ENCODE measurements at places on chromosomes 16 and 17. TPM values are rescaled to one million over a fixed set of nuclear protein-coding genes. Genes with fewer than 3 reads are reported as not detected.

The EPOP gene
- 0.65 TPM for total RNA-seq

The SMURF2 gene
- 124 TPM for total RNA-seq

The CDRT15L2 gene
- not detected for total RNA-seq

The AMZ2 gene
- total RNA-seq: 41.8 TPM

The DHODH gene
- 4.6 TPM for total RNA-seq

The DNAH2 gene
- total RNA-seq: not detected

The CBX4 gene
- 11.1 TPM for total RNA-seq

GRCh38 chr16:8678068-8678927 is 3.9 kb downstream of the ABAT start:
- DNase-seq: no peak

DNA sequence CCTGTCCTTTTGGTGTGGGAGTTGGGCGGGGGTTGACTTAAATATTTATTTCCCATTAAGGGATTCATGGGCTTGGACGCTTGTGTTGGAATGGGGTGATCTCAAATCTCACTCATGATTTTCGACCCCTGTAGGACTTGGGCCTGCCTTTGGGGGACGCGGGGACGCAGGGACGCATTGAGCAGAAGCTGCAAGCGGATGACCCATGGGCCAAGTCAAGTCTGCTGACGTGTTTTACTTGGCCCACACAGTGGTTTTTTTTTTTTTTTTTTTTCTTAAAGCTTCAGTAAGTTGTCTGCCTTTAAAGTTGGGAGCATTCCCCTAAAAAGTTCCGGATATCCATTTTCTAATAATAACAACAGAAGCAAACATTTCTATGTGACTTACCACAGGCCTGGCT is 28.9 kb downstream of the CMIP start:
- peak; percentile 72 for DNase-seq

- no peak for DNase-seq
These were observed 370.9 kb upstream of the EEF2KMT start for GRCh38 chr16:5468488-5468887.

- DNase-seq: no peak
These were observed 157.5 kb downstream of the HS3ST2 start for GRCh38 chr16:22971346-22971924.

DNA sequence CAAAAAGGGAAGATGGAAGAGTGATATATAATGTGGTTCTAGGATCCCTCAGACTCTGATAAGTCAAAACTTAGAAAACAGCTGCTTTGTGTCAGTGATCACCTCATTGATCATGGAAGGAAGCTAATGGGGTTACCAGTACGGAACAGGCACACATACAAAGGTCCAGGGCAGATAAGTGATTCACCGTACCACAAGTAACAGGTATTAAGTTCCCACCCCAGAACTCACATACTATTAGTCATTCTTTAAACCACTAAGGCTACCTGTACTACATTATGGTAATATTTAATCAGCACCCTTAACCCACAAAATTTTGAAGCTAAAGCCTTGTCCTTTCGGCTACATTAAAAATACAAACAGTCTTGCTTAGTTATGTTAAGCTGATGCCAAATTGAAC is 17.4 kb downstream of the RNF43 start:
- no peak for DNase-seq

DNA sequence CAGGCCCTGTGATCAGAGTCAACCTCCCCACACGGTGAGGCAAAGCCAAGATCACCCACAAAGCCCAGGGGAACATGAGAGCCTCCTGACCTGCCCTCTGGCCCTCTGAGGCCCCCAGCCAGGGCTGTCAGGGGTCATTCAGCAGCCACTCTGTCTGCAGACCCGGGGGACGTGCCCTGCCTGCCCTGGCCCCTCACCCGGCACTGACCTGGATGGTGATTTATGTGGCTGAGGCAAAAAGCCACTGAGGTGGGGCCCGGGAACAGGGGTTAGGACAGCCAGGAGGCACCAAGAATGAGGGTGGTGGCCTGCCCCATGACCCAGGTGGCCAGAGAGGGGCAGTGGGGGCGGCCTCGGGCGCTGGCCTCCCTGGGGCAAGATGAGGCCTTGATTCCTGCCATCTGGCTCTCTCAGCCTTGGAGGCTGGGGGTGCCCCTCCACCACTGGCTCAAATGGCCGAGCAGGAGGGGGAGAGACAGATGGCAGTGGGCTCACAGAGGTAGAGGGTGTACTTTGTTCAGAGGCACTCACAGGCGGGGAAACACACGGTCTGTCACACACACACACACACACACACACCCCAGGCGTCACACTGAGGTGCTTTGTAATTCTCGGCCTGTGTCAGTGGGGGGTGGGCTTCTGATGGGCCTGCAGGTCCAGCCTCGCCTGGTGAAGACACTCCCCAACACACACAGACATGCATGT is 174.0 kb upstream of the GSE1 start:
- no peak for DNase-seq

GRCh38 chr16:11212798-11213196 is 43.2 kb downstream of the SOCS1 start:
- no peak for DNase-seq

DNA sequence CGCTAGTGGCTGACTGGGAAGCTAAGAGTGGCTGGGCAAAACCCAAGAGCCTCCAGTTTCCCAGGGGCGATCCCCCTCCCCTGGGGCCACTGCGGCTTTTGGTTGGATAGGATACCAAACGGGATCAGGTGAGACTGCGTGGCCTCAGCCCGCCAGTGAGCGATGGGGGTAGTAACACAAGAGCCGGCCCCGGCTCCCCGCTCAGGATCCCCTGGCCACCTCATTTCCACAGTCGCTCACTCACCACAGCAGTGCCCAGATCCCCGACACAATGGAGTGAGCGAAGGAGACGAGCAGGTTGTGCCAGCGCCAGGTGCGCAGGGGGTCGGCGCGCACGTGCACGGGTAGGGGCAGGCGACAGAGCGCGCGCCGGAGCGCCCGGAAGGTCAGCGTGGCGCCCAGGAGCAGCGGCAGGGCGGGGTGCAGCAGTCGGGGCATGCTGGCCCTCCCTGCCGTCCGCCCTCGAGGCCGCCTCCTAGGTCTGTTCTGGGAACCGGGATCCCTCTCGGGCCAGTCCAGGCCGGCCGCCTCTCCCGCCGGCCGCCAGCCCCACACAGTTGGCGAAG is 290 bp downstream of the TLCD1 start:
- DNase-seq: peak; percentile 63

DNA sequence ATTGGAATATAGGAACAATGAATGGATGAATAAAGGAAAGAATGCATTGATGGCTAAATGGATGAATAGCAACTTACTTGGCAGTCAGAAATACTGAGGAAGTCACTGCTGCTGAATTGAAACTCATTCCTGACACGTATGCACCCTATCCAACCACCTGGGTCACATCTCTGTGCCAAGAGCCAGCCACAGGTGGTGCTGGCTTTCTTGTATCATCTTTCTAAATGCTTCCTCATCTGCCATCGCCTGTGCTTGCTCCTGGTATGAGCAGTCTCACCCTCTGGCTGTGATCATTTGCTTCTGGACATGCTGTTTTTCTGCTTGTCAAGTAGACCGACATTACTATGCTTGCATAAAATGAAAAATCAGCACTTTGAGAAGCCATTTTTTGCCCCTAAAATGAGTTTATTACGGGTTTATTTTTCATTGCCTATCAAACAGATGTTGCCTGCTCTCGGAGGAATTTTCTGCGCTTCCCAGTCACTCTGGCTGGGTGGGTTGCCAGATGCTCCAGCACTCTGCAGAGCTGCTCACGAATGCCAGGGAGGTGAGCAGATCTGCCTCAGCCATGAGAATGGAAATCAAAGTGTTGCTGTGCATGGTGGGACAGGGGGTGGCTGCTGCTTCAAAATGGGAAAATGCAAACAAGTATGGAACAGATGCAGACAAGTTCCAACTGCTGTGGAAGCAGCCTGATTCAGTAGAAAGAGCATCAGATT is 1349.6 kb upstream of the CDH8 start:
- DNase-seq: no peak

GRCh38 chr17:3502466-3502865 is 26.7 kb downstream of the ASPA start:
- no peak for DNase-seq

All from dermis blood vessel endothelial cell (primary cell).